Neural crest cell (in vitro differentiated cells): ENCODE measurements at places on chromosomes 7 and 10.

DNA sequence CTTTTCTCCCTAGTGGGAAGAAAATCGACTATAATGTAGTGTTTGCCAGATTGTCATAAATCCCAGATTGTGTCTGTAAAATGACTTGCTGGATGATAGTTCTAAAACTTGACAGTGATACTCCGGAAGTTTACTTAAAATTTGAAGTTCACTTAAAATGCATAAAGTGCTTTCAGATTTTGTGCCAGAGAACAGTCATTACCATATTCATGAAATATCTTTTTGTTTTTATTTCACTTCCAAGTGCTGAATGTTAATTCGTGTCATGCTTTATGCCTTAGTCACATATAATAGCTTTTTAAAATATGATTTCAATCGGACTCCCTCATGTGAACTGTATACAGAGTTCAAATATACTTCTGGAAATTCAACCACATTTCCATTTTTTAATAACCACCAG lies 30.4 kb downstream of the PRPF18 start:
- DNase-seq = no peak

DNA sequence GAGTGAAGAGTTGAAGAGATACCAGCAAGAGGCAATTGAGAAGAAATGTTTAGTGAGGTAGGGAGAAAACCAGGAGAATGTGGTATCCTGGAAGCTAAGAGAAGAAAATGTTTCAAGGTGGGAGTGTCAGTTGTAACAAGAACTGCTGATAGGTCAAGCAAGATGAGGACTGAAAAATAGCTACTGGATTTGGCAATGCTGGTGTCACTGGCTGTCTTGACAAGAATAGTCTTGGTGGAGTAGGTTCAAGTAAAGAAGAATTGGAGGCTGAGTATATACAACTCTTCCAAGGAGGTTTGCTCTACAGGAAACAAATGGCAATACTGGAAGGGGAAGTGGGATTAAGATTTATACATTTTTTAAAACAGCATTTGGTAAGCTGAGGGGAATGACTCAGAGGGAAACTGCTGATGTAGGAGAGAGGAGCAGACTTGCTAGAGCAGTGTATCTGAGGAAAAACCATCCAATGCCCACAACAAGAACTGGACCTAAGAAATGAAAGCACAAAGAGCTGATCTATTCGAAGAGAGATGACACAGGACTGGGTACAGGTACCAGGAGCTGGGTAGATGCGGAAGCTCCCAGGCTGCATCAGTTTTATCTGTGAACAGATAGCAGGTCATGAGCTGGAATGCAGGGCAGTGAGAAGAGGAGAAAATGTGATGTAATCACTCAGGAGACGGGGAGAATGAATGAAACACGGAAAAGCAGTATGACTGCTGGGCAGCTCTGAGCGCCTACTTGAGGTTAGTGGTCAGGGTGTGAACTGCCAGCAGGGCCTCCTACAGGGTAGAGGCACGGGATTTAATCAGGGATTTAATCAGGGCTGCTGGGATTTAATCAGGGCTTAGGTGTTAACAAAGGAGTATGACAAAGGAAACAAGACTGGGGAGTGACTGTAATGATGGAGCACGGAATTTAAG lies 34.5 kb downstream of the FAM25A start:
- no peak for DNase-seq

GRCh38 chr7:20779041-20779440 lies 7.6 kb downstream of the SP8 start:
- DNase-seq = no peak

- no peak for DNase-seq
These were observed 34.8 kb downstream of the JMJD1C start for GRCh38 chr10:63430999-63431356.

DNA sequence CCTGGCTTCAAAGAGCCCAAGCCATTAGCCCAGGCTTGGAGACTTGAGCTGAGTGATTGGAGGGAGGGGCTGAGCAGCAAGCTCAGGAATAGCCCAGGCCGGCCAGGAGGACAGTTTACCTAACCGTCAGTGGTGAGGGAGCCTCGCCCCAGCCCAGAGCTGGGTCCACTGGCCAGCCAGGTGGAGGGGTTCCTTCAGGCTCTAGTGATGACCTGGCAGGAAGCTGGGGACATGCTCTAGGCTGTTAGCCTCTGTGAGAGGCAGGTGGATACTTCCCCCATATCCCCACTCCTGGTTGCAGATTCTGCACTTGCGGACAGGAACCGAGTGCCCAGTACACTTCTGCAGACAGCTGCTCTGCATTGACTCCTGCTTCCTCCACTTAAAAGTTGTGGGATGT lies 61.2 kb upstream of the ANTXRL start:
- no peak for DNase-seq

- no peak for DNase-seq
These were observed 27.4 kb upstream of the EGR2 start for GRCh38 chr10:62843600-62843999.

DNA sequence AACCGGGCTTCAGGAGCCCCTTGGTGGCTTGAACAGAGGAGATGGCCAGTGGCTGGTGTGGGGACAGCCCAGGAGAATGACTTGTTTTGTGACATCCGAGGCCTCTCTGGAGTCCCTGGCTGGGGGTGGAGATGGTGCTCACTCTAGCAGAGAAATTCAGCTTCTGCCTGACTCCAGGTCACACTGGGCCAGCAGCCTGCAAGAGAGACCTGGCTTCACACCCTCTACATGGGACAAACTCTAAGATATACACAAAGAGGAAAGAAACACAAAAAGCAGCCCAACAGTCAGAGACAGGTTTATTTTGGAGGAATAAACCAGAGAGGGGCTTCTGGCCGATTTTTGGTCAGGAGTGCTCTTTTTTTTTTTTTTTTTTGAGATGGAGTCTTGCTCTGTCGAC lies 132.8 kb downstream of the ELFN1 start:
- no peak for DNase-seq

- no peak for DNase-seq
These were observed 44.7 kb downstream of the KLF6 start for GRCh38 chr10:3740157-3740871.

- DNase-seq = no peak
These were observed 11.4 kb upstream of the CHST3 start for GRCh38 chr10:71952745-71953144.

- DNase-seq = no peak
These were observed 464.7 kb upstream of the IGFBP3 start for GRCh38 chr7:46385662-46386309.

GRCh38 chr7:100373261-100373831 lies at the start of gene PILRA:
Gene PILRA, plus strand, starts transcription at chr7:100373487. Its CDS starts 170 bp downstream, at chr7:100373657.
- no peak for DNase-seq

GRCh38 chr10:92024700-92025099 lies 101.1 kb downstream of the BTAF1 start:
- no peak for DNase-seq

- DNase-seq = no peak
These were observed 112.0 kb upstream of the PRSS1 start for GRCh38 chr7:142637240-142637639.

- DNase-seq = no peak
These were observed 80.4 kb upstream of the CDK6 start for GRCh38 chr7:92916770-92917224.

- DNase-seq = no peak
These were observed 17.7 kb downstream of the AGAP3 start for GRCh38 chr7:151103973-151104372.

DNA sequence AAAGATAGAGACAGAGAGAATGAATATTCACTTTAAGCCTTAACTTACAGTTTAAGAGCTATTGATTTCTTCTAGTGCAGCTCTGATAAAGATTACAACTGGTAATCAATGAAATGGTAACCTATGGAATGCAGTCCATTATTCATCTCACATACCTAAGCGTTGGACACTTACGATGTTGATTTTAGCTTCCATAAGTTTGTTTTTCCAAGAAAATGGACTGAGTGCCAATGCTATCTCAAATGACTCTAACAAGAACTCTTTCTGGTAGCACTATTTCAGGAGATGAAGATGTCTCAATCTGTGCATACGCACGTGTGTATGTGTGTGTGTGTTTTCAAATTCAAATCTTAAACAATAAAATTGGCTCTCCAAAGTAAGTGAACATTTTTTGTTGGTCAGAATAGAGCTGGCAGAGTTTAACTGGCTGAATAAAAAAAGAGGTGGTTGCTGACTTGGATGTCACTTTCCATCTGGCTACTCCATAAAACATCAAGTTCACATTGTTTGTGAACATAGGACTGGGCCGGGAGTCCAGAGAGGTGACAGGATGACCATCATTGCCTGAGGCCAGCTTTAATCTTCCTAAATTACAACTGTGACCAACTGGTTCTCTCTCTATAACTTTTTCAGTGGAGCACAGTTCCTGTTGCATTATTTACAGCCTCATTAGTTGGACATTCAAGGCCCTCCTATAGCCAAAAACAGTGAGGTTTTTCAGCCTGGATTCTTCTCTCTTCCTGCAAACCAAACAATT lies 106.9 kb upstream of the CSTF2T start:
- DNase-seq = no peak

- DNase-seq = no peak
These were observed 3.7 kb downstream of the ANXA11 start for GRCh38 chr10:80201608-80202141.

DNA sequence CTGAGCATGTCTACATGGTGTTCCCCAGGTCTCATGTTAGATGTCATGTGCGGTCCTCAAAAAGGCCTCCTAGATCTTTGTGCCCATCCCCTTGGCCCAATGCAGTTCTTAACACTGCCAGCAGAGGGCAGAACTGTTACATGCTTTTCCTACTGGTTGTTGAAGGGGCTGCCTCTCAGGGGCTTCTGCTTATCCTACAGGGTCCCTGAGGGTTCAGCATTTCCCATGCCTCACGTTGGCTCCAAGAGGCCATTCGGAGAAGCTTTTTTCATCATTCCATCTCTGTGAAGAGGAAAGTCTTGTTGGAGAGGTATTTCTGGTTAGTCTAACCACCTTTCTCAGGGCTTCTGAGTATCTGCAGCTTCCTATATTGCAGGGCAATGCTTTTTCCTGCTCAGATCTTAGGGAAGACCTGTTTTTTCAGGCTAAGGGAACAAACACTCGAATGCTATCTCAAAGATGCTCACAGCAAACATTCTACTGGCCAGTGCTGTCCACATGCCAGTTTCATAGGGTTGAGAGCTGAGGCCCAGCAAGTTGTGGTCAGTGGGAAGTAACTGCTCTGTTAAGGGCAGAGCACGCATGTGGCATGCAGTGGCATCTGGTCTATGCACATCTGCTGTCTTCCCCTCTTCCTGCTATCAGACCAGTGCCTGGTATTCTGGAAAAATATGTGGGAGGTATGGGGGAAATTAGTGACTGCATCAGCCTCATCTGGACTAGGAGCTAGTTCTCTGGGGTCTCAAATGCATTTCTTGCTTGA lies 31.5 kb downstream of the MBL2 start:
- peak; percentile 72 for DNase-seq

- DNase-seq = no peak
These were observed 11.5 kb upstream of the YAE1 start for GRCh38 chr7:39554583-39555165.

DNA sequence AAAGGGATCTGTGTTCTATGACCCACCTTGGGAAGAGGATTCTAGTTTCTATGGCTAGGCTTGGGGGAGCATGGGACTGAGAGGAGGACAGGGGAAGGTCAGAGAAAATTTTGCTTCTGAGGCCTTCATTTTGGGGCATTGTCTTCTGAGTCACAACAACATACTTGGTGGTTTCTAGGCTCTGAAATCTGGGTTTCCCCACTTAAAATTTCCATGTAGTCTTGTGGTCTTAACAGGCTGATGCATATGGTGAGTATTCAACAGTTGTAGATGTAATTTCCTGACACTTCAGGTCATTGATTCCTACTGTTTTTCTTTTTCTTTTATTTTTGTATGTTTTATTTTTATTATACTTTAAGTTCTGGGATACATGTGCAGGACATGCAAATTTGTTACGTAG lies 88.5 kb downstream of the ANKRD7 start:
- no peak for DNase-seq

DNA sequence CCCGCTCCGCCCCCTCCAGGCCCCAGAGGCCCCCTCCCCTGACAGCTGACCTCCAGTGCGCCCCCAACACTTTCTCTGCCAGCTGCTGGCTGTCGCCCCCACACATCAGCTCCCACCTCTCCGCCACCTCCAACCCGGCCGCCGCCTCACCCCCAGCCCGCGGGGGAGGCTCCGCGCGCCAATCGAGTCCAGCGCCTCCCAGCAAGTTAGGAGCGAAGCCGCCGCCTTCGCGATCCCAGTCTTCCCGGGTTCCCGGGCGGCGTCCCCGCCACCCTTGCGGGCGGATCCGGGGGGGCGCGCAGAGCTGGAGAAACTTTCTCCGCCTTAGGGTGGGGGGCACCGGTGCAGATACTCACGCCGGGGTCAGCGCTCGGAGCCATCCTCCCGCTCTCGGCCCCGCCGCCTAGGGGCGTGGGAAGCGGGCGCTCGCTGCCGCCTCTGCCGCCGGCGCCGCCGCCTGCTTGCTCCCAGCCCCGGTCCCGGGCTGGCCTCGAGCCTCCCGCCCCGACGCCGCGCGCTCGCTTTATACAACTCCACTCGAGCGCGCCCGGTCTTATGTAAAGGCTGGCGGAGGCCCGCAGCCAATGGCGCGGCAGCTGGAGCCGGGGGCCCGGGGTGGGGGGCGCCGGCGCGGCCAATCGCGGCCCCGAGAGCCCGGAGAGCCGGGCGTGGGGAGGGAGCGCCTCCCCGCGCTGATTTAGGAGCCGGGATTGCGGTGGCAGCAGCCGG lies at the start of gene CRTAC1:
Gene CRTAC1, minus strand, starts transcription at position 529 of the 729 bp plus-strand sequence. Its CDS starts 149 bp downstream, at position 380.
- peak; percentile 69 for DNase-seq

- DNase-seq = no peak
These were observed 429.3 kb downstream of the CALN1 start for GRCh38 chr7:71982851-71983250.

- DNase-seq = no peak
These were observed 296.4 kb downstream of the DGKB start for GRCh38 chr7:14606101-14606500.

DNA sequence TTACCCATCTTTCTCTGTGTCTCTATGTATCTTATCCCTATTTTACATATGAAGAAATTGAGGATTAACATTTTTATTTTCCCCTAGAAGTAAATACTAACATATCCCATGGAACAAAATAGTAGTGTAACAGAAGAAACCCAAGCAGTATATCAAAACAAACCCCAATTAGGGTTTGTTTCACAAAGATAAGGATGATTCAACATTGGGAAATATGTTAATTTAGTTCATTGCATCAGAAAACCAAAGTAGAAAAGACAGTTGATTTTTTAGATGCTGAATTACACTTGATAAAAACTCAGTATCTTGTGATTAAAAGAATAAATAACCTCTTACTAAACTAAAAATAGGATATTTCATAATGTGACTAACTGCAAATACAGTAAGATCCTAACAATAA lies 87.8 kb downstream of the GLCCI1 start:
- DNase-seq = no peak

GRCh38 chr7:46932676-46933424 lies 649.1 kb downstream of the TNS3 start:
- no peak for DNase-seq
